NCI-H1092 (cell line): ENCODE measurements at places on chromosomes 6 and 20.

- no peak for DNase-seq
These were observed 94.8 kb upstream of the CDH4 start for GRCh38 chr20:61157301-61157700.

GRCh38 chr6:144594585-144594984 lies 309.4 kb downstream of the UTRN start:
- no peak for DNase-seq

- no peak for DNase-seq
These were observed 7.3 kb upstream of the MRPS10 start for GRCh38 chr6:42225029-42225339.

- DNase-seq: no peak
These were observed 28.0 kb downstream of the HEBP2 start for GRCh38 chr6:138432063-138432356.

GRCh38 chr6:68876792-68877493 lies 241.9 kb downstream of the ADGRB3 start:
- DNase-seq: no peak

- DNase-seq: no peak
These were observed 18.3 kb upstream of the NHSL1 start for GRCh38 chr6:138517635-138518034.

GRCh38 chr20:54355631-54356280 lies 119.6 kb upstream of the DOK5 start:
- DNase-seq: no peak

DNA sequence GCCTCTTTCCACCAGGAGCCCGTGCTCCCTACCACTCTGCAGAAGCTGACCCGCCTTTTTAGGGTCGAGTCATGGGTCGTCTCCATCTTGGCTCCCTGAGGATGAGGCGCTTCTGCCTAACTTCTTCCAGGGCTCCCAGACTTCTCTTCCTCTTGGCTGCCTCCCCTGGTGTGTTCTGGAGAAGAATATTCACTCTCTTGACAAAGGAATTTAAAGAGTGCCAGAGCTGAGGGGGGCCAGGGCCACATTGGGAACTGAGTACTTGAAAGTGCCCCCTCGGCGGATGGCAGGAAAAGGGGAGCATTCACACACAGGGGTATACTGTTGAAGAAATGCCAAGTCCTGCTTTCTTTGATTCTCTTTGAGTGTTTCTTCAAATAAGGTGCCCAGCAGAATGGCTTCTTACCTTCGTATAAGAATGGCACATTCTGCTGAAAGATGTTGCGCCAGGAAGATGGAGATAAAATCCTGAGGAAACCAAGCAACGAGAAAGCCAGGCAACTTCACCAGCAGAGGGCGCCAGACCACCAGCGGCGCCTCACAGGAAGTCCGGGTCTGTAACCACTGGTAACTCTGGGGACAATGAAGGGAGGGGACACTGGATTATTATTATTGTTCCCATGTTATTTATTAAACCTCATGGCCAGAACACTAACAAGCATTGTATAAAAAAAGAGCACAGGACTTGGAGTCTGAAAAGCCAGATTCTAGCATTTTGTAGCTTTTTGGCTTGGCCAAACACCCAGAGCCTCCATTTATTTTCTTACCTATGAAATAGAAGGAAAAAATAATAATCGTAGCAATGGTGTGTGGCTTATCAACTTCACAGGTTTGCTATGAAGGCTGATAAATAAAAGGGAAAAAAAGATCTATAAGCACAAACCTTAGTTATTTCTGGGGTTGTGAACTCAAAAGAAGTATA lies 176.7 kb downstream of the HACE1 start:
- DNase-seq: peak; percentile 16

DNA sequence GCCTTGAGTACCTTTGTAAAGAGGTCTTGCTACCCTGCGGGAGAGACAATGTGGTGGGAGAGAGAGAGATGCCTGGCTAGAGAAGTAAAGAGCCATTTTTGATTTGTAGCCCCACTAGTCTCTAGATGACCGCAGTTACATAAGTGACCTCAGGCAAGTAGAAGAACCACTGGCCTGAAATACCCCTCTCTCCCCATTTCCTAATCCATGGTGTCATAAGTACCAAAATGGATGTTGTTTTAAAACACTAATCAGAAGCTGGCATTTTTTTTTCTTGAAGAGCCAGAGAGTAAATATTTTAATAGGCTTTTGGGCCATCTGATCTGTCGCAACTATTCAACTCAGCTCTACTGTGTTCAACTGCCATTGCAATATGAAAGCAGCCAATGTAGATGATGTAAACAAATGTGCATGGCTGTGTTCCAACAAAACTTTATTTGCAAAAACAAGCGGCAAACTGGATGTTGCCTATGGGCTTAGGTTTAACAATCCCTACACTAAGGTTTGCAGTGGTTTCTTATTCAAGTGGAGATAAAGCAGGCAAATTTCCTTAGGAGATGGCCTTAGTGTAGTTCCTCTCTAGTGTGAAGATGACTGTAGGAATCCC lies 36.5 kb downstream of the RARS2 start:
- DNase-seq: no peak

- no peak for DNase-seq
These were observed 26.4 kb downstream of the ANKRD60 start for GRCh38 chr20:58202044-58202443.

DNA sequence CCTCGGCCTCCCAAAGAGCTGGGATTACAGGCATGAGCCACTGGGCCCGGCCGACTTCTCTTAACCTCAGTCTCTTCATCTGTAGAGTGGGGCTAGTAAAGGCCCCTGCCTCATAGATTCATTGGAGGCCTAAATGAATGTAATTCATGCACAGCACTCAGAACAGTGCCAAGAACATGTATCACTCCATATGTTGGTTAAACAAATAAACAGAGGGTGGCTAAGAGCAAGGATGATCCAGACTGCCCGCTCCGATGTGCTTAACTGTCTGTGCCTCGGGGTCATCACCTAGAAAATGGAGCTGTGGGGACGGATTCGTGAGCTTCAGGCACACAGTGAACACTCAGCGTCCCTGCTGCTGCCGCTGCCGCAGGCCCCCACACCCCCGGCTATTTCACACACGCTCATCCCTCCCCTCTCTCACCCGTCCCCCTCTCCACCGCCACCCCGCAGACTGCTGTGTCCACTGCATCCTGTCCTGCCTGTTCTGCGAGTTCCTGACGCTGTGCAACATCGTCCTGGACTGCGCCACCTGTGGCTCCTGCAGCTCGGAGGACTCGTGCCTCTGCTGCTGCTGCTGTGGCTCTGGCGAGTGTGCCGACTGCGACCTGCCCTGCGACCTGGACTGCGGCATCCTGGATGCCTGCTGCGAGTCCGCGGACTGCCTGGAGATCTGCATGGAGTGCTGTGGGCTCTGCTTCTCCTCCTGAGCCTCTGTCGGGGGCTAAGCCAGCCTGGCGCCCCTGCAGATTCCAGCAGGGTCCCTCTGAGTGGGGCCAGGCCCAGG lies 14.8 kb downstream of the MDFI start:
- no peak for DNase-seq

- no peak for DNase-seq
These were observed 401.5 kb upstream of the SASH1 start for GRCh38 chr6:147941143-147941542.

DNA sequence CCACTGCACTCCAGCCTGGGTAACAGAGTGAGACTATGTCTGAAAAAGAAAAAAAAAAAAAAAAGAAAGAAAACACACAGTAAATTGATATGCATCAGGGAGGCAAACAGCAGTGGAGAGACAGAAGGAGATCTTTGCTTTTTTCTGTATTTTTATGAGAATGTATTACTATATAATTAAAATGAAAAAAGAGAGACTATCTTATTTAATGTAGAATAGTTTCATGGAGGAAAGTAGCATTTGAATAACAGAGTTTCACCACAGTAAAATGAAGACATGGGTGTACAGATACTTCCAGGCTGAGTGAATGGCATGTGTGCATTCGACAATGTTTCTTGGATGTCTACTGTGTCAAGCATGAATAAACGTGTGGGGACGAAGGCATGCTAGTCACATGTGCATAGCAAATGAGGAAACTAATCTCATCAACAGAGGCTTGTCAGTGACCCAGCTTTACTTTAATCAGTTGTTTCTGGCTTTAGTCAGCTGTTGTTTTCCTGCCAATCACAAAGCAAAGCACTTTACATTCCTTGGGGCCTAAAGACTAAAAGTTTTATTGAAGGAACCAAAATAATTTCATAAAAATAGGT lies 55.5 kb upstream of the ARMH2 start:
- no peak for DNase-seq

- no peak for DNase-seq
These were observed 30.0 kb upstream of the ZNF217 start for GRCh38 chr20:53623454-53624211.

- no peak for DNase-seq
These were observed 21.3 kb downstream of the TTPAL start for GRCh38 chr20:44496976-44497375.

- no peak for DNase-seq
These were observed 148.7 kb upstream of the NEDD9 start for GRCh38 chr6:11380969-11381744.

DNA sequence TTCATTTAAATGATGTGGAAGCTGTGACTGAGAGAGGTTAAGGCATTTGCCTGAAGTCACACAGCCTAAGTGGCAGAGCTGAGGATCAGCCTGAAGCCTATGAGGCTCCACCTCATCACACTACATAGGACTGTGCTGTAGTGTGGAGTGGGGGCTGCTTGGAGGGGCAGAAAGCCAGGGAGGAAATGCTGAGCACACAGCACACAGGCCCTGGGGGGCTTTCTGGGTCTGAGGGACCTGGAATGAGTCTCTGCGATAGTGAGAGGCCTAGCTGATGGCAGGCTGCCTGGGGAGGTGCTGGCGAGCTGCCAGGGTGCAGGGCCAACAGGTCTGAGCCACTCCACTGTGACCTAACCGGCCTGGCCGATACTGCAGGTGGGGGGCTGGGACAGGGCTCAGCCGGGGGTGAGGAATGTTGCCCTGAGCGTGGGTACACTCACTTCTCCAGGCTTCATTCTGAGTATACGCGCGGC lies 2.2 kb upstream of the ARHGAP40 start:
- no peak for DNase-seq

GRCh38 chr20:17273717-17274116 lies 46.9 kb downstream of the PCSK2 start:
- no peak for DNase-seq

- DNase-seq: no peak
These were observed 102.1 kb upstream of the SRSF6 start for GRCh38 chr20:43355610-43356009.

GRCh38 chr20:50450881-50451752 lies 59.1 kb upstream of the PTPN1 start:
- DNase-seq: no peak

DNA sequence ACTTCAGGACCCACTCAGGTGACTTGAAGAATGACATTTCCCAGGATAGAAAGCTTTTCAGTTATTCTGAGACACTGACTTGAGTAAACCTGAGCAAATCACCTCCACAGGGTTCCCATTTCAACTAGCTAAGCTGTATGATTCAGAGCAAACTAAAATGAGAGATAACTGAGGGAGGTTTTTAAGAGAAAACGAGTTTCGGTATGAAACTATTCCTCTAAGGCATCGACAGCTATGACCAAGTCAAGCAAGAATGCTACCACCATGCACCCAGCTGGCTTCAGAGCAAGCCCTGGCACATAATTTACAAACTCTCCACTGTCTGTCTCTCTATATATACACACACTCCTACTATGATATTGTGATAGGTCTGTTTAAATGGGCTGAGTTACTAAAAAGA lies 75.4 kb downstream of the PERP start:
- DNase-seq: no peak

DNA sequence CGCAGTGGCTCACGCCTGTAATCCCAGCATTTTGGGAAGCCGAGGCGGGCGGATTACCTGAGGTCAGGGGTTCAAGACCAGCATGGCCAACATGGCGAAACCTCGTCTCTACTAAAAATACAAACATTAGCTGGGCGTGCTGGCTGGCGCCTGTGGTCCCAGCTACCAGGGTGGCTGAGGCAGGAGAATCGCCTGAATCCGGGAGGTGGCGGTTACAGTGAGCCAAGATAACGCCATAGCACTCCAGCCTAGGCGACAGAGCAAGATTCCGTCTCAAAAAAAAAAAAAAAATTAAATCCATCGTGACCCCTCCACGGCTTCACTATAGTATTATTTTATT lies 1.2 kb upstream of the CPNE1 start:
- no peak for DNase-seq

DNA sequence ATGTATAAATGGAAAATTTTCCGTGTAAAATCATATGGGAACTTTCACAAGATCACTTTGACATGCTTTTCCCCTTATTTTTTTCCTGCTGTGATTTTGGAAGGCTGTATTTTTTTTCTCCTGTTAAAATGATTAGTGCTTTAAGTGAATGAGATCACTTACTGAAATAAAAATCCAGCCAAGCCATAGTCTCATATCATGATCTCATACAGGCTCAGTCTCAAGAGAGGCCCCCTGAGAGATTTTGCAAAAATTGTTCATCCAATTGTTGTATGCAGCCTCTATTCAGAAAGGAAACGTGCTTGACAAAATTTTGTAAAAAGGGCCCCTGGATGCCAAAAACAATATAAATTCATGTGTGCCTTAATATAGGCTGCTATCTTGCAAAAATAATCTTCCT lies 528.2 kb downstream of the HDGFL1 start:
- DNase-seq: no peak

DNA sequence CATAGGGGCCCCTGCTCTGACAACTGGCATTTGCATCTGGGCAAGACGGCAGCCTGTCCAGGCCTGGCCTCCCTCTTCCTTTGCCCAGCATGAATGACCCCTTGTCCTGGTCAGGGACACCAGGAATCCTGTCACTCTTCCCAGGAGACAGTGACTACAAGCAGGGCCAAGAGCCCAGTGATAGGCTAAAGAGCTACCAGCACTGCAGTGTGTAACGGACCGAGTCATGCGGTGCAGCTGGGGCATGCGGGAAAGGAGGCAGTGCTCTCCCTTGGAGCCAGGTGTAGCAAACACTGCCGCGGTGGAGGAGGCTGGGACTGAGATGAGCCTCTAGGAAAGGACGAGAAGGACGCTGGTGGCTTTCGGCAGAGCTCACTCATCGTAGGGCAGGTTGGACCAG lies 38.7 kb upstream of the DSP start:
- no peak for DNase-seq

DNA sequence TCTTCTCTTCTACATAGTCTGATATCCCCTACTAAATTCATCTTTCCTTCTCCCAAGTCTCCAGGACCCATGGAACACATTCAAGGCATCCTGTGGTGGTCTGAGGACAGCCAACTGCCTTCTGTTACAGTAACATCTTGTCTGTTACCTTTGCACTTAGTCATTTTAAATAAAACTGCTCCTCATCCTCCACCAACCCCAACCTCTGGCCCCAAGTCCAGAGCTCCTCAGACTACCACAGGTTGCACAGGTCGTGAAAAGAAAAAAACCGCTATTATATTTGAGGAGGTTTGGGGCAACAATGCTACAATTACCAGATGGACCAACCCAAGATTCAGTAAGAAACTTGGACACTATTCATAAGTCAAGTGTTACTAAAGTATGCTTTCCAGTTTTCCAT lies 49.9 kb downstream of the MAN1A1 start:
- DNase-seq: no peak
